Effector memory CD4-positive, alpha-beta T cell (primary cell): ENCODE measurements at places on chromosomes 11 and 22.

- DNase-seq: no peak
- H3K4me3 ChIP-seq: no peak overlapping the region
- no peaks in the 10 kb centered on the region for H3K36me3 ChIP-seq
- peak overlapping the region; percentile 17 for H3K27ac ChIP-seq
- peaks cover 12% of the 10 kb centered on the region for H3K4me1 ChIP-seq
- H3K27me3 ChIP-seq: no peaks in the 10 kb centered on the region
Measured at GRCh38 chr22:19576460-19577421, 52.5 kb upstream of the CLDN5 start.

DNA sequence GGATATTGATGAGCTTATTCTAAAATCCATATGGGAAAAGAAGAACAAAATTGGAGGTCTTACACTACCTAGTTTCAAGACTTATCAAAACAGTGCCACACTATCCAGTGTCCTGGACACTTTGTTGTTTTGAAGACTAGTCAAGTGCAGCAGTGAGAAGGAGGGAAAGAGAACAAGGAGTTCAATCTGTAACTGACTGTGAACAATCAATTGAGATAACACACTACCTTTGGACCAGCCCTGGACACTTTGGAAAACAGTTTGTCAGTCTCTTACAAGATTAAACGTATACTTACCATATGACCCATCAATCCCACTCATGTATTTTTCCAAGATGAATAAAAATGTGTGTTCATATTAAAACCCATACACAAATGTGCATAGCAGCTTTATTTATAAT is 10.0 kb upstream of the CSTF3 start:
- no peak for DNase-seq
- H3K4me1 ChIP-seq: no peaks in the 10 kb centered on the region
- no peaks in the 10 kb centered on the region for H3K36me3 ChIP-seq
- H3K27me3 ChIP-seq: no peaks in the 10 kb centered on the region
- no peak overlapping the region for H3K4me3 ChIP-seq

DNA sequence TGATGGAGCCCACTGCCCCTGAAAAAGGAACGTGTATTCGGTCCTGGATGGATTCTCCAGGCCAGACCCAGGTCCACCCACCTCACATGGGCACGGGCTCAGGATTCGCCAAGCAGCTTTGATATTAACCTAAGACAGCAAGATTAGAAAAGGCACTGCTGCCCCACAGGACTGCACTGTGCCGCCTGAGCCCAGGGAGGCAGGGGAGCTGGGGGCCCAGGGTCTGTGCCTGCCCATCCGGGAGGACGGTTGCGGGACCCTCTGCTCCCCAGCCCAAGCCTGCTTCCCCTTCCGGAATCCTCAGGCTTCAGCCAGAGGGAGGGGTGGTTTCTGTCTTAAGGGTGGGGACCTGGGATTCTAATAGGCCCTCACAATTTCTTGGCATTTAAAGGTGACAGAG is 13.5 kb upstream of the VSIG10L2 start:
- no peak overlapping the region for H3K4me3 ChIP-seq
- no peak overlapping the region for H3K27ac ChIP-seq
- H3K27me3 ChIP-seq: no peaks in the 10 kb centered on the region
- H3K4me1 ChIP-seq: no peaks in the 10 kb centered on the region

GRCh38 chr11:70732881-70733196 is 334.5 kb downstream of the CTTN start:
- DNase-seq: no peak
- H3K4me3 ChIP-seq: no peak overlapping the region
- H3K4me1 ChIP-seq: no peaks in the 10 kb centered on the region
- no peaks in the 10 kb centered on the region for H3K36me3 ChIP-seq
- H3K27ac ChIP-seq: no peak overlapping the region

DNA sequence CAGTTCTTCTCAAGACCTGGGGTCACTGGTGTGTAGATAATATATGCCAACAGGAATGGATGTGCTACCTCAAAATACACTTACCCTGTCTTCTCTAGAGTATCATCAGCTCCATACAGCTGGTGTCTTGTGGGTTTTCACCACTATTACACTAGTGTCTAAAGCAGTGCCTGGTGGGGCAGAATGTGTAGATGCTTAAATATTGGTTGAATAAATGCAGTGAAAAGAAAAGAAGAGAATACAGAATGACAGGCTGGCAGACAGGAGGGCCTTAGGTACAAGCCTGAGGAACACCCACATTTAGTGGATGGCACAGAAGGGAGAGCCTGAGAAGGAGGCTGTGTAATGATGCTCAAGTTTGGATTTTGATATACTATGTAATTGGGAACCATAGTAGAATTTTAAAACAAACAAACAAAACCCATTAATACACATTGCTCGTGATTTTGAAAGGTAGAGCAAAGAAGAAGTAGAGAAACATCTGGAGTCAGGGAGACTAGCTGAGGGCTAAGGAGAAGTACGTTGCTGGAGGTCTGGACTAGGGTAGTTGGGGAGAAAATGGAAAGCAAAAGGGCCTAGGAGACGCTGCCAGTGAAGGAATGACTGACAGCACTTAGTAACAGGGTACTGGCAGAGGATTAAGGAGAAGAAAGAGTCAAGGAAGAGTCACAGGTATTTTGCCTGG is 20.5 kb upstream of the RAG2 start:
- H3K4me3 ChIP-seq: no peak overlapping the region
- no peak overlapping the region for H3K27ac ChIP-seq
- H3K4me1 ChIP-seq: no peaks in the 10 kb centered on the region
- no peaks in the 10 kb centered on the region for H3K27me3 ChIP-seq

- no peaks in the 10 kb centered on the region for H3K27me3 ChIP-seq
- peaks cover 4% of the 10 kb centered on the region for H3K36me3 ChIP-seq
- H3K27ac ChIP-seq: no peak overlapping the region
- no peak overlapping the region for H3K4me3 ChIP-seq
- no peaks in the 10 kb centered on the region for H3K4me1 ChIP-seq
- peak; percentile 59 for DNase-seq
Measured at GRCh38 chr22:17830043-17830961, 56.0 kb upstream of the BID start.

DNA sequence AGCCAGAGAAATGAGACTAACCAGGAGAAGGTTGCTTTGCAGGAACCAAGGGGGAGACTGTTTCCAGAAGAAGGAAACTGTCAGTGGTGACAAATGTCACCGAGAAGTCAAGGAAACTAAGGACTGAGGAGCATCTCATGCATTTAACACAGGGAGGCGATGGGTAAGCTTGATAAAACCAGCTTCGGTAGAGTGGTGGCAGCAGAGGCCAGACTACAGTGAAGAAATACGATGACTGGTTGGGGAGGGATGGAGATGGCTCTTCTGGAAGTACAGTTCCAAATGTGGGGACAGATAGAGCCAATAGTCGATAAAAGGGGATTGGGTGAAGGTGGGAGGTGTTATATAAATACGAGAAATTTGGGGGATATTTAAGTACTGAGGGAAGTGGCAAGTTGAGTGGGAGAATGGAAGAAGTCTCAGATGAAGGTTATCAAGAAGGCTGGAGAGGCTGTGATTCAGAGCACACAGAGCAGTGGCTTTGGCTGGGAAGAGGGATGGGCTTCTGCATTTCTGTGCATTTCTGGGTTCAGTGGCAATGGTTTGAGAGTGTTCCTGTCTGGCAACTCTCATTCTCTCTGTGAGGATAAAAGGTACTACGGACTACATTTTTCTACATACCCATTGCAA is 29.2 kb downstream of the SC5D start:
- H3K36me3 ChIP-seq: no peaks in the 10 kb centered on the region
- peaks cover 3% of the 10 kb centered on the region for H3K4me1 ChIP-seq
- H3K4me3 ChIP-seq: no peak overlapping the region
- no peak for DNase-seq

- peaks cover 6% of the 10 kb centered on the region for H3K27me3 ChIP-seq
- no peak overlapping the region for H3K27ac ChIP-seq
- H3K4me1 ChIP-seq: no peaks in the 10 kb centered on the region
- H3K4me3 ChIP-seq: no peak overlapping the region
Measured at GRCh38 chr11:61921446-61921845, 4.1 kb upstream of the RAB3IL1 start.

- no peaks in the 10 kb centered on the region for H3K36me3 ChIP-seq
- no peak overlapping the region for H3K4me3 ChIP-seq
- H3K27me3 ChIP-seq: no peaks in the 10 kb centered on the region
- no peak overlapping the region for H3K27ac ChIP-seq
- no peaks in the 10 kb centered on the region for H3K4me1 ChIP-seq
- no peak for DNase-seq
Measured at GRCh38 chr11:42257534-42257933, 798.1 kb upstream of the LRRC4C start.

DNA sequence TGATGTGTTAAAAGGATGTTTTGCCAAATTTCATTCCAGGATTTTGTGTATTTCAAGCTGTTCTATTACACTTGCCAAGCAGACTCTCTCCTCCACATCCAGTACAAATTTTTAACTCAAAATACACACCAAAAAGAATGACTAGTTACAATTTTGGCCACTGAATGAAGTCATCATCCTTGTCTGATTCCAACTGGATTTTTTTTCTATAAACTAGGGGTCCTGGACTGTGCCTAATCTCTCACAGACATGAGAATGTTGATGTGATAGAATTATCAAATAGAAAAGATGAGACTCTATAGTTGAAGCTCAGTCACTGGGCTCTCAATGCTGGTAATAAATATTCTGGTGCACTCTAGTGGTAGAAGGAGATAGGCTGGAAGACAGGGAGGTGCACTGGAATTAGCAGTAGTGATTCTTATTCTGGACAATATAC is 85.8 kb downstream of the FANCF start:
- no peak for DNase-seq
- no peaks in the 10 kb centered on the region for H3K36me3 ChIP-seq
- no peaks in the 10 kb centered on the region for H3K27me3 ChIP-seq
- H3K4me1 ChIP-seq: no peaks in the 10 kb centered on the region
- no peak overlapping the region for H3K27ac ChIP-seq
- no peak overlapping the region for H3K4me3 ChIP-seq

DNA sequence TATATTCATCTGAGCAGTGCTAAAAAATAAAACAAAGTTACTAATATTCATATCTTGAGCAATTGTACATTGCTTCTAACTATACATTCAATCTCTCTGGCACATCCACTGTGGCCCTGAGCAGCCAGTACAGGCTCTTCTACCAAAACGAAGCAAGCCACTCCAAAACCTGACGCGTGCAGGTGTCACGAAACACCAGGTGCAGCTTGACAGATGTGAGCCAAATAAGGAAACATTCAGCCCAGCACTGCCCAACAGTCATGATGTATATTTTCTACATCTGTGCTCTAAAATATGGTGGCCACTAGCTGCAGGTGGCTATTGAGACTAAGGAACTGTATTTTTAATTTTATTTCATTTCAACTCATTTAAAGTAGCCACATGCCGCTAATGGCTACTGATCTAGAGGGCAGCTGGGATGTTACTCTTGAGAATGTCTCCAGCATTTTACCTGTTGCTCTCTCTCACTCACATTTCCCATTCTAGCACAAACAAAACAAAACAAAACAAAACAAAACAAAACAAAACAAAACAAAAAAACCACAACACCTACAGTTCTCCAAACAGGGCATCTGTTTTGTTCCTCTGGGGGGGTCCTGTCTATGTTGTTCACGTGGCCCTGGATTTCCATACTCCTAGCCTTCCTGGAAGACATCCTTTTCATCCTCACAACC is 77.7 kb downstream of the LARGE1 start:
- H3K36me3 ChIP-seq: no peaks in the 10 kb centered on the region
- no peak for DNase-seq
- no peak overlapping the region for H3K4me3 ChIP-seq
- H3K27ac ChIP-seq: no peak overlapping the region

- peak overlapping the region; percentile 24 for H3K4me3 ChIP-seq
- H3K27me3 ChIP-seq: no peaks in the 10 kb centered on the region
- no peak for DNase-seq
- peaks cover 31% of the 10 kb centered on the region for H3K4me1 ChIP-seq
Measured at GRCh38 chr11:3879216-3879966, 23.9 kb downstream of the STIM1 start.

DNA sequence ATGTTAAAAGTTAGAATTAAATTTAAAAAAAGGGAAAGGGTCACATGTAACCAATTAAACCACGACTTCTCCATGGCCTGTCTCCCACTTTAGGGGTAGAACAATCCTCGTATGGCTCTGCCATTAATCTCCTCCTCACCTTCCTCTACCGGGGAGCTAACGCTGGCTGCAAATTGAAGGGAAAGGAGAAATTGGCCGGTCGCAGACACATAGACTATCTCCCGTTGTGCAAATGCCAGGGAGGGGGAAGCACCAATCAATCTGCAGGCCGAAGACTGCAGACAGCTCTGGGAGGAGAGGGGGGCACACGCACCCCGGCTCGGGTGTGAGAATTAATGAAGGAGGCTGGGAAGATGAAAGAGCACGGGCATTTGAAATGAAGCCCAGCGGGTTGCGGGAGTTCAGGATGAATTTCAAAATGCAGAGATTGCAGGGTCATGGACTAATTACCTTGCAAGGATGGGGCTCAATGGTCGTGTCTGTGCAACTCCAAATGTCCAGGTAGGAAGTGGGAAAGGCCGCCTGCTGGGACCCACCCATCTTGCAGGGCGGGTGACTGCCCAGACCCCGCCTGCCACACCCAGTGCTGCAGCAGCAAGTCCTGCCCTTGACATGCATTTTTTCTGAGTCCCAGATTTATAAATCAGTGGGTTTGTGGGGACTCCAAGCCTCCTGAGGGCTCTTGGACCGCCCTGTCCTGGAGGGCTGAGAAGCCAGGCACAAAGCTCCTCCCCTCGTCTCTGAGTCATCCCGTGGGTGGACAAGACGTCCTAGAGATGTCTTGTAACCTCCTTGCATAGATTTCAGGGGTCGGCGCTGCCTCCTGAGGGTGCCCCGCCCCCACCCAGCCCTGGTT is 534.2 kb downstream of the TBC1D22A start:
- no peaks in the 10 kb centered on the region for H3K4me1 ChIP-seq
- H3K36me3 ChIP-seq: no peaks in the 10 kb centered on the region
- H3K4me3 ChIP-seq: no peak overlapping the region
- no peaks in the 10 kb centered on the region for H3K27me3 ChIP-seq

DNA sequence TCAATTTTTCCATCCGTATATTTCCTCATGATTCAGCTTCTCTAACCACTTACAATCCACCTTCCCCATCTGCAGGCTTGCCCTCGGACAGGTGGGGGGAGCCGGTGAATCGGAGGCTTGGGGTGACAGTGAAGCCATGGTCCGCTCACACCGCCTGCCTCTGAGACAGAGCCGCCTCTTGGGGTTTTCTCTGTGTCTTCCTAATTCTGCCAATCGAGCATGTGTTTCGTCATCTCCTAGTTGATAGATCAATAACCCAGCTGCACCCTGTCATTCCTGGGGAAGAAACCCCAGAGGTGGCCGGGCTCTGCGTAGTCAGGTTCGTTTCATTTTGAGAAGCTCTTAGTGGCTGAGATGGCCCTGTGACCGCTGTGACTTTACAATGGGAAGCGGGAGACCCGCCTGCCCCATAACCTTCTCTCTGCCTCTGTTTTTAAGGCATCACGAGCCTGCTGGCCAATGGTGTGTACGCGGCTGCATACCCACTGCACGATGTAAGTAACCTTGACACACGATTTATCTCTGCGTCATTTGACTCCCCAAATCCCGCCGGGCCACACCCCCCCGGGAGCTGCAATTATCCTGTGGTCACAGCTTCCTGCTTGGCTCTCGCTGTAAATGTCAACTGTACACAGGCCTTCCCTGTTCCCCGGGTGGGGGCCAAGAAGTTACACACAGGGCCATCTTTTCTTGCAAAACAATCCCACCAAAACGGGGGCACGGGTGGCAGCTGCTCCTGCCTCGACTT is 33.3 kb downstream of the ANO1 start:
- H3K4me1 ChIP-seq: no peaks in the 10 kb centered on the region
- H3K27ac ChIP-seq: no peak overlapping the region
- DNase-seq: no peak
- no peaks in the 10 kb centered on the region for H3K36me3 ChIP-seq
- H3K4me3 ChIP-seq: no peak overlapping the region
